Thoracic aorta (tissue), 2 donors: ENCODE measurements at places on chromosomes 5 and 9. TPM values are rescaled to one million over a fixed set of nuclear protein-coding genes. Genes with fewer than 3 reads are reported as not detected.

- DNase-seq, result no peak
These were observed 79.4 kb downstream of the NPR3 start for GRCh38 chr5:32790411-32790951.

GRCh38 chr5:1913578-1913977 is 30.9 kb upstream of the IRX4 start:
- no peak for DNase-seq

DNA sequence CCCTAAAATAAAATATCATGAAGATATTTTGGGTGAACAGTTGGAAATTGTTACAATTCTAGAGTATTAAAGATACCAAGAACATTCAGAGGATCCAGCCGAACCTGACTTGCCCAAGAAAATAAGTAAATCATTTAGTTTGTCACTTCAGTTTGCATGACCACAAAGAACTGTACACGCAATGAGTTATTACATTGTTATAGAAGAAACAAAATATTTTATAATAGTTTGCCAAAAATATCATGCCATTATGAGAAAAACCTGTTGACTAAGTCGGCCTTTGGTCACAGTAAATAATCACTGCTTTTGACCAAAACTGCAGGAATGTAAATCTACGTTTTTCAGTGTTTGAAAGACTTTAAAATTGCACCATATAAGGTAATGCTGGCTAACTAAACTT is 27.9 kb downstream of the TRIO start:
- no peak for DNase-seq

DNA sequence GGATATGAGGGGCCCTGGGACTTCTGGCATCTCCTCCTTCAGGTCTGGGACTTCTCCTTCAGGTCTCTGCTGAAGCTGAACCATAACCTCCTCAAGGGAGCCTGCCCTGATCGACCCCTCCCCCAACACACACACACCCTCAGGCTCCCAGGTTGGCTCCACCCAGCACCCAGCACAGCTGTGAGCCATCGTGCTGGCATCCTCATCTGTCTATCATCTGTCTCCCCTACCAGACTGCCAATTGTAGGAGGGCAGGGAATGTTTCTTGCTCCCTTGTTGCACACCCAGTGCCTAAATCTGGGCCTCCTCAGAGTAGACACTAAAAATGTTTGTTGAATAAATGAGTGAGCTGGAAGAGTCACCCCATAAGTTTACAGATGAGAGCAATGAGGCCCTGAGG is 71.4 kb downstream of the LRSAM1 start:
- DNase-seq, result no peak

DNA sequence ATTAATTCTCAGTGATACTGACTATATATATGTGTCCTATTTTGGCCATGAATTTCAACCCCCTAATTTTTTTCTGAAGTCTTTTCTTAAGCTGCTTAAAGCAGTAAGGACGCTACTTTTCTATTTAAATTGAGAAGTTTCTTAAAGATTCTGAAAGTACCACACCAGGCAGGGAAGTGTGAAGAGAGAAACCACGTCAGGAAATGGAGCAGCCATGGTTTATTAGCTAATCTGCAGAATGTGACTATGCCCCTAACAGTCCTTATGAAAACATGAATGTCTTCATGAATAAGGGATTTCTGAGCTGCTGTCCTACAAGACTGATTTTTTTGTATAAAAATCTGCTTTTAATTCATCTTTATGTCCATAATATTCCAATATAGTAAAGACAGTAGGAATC is 1724.3 kb upstream of the C9orf72 start:
- DNase-seq, result no peak

Gene ABL1
- total RNA-seq, result 123 TPM

DNA sequence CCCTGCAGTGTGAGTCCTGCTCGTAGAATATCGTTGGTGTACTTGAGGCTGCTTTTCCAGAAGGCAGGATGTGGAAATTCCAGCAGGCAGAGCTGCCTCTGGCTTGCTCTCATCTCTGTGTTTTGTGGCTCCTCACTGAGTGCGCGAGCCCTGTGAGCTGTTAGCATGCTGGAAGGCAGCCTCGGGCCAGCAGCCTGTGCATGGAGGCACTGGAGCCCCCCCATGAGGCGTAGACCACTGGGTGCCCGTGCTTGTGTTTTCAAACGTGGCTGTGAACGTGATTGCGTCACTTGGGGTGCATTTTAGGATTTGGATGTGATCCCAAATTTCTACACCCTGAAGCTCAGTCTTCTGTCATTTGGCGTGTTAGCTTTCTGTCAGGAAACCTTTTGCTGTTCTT is 3.2 kb downstream of the WDR5 start:
- no peak for DNase-seq

Gene LECT2
- not detected for total RNA-seq

DNA sequence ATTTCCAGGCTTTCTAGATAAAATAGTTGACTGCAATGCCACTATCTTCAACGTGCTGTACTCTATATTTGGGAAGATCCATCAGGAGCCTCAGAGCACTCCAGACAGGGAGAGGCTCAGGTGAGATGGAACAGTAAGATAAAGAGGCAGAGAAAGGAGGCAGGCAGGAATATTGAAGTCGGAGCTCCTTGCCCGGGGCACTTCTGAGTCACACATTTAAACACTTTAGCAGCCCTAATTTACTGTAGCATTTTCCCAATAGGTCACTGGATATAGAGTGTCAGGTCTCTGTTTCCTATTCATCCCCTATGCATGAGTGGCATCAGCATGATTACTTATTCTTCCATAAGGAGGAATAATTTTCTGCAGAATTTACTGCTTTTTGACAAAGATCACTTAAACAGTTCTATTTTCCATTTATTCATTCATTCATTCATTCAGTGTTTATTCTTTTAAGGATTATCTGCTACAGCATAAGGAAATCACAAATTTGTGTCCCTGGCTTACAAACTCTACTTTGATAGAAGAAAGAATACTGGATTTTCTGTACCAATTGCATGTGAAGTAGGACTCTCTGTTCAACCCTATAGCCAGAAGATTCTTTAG is 170.7 kb downstream of the MAPKAP1 start:
- no peak for DNase-seq

GRCh38 chr5:171855798-171856763 is 70.5 kb downstream of the SMIM23 start:
- DNase-seq, result no peak

- no peak for DNase-seq
These were observed 35.2 kb downstream of the DNAH5 start for GRCh38 chr5:13909271-13909670.

Gene PLPP1
- 341 TPM for total RNA-seq

DNA sequence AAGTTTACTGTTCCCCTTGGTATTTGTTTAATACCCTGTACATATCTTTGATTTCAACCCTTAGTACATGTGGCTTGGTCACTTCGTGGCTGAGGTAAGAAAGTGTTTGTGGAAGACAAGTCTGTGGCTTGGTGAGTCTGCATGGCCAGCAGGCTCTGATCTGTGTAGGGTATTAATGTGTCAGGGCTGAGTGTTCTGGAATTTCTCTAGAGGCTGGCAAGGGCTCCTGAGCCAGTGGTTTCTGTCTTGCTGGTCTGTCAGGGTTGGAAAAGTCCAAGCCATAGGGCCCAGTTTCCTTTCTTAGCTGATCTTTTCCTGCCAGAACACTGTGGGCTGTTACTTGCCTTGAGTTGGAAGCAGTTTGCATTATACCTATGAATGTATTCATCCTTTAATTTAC is 48.0 kb upstream of the FBXL7 start:
- no peak for DNase-seq
